ENCODE measurements at places on chromosomes 2 and 18.

GRCh38 chr2:118971245-118972122, 29.5 kb downstream of the MARCO start:
- no peak for DNase-seq

DNA sequence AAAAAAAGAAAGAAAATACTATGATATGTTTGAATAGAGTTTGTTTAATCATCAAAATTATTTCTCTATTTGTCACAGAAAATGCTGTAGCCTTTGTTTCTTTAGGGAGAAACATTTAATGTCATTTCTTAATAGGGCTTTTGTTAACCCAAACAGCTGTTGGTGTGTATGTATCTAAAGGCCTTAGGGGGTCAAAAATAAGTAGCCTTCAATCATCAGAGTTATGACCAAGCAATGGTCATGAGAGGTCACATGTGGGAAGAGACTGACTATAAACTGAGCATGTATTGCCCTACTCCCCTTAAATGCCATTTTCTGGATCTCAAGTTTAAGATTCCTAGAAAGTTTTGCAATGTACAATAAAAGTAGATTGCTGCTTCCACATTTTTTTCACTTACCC, 22.7 kb downstream of the HNMT start:
- no peak for DNase-seq

GRCh38 chr18:34726286-34727004, 16.3 kb downstream of the DTNA start:
- no peak for DNase-seq

GRCh38 chr2:201188449-201188848, 5.5 kb downstream of the CASP10 start:
- no peak for DNase-seq
